Left cardiac atrium (tissue), 4 donors: ENCODE measurements at places on chromosomes 5 and 9.

- no peak for DNase-seq
Measured at GRCh38 chr9:91127653-91128052, 234.1 kb downstream of the AUH start.

- no peak for DNase-seq
Measured at GRCh38 chr5:140265845-140266244, 37.1 kb downstream of the PFDN1 start.

GRCh38 chr5:139954462-139954861, 88.6 kb downstream of the NRG2 start:
- no peak for DNase-seq

GRCh38 chr5:6773342-6774035, 60.3 kb downstream of the TENT4A start:
- DNase-seq = no peak

- no peak for DNase-seq
Measured at GRCh38 chr5:78182838-78183237, 111.7 kb downstream of the AP3B1 start.

- DNase-seq = no peak
Measured at GRCh38 chr5:173303878-173304590, 24.2 kb downstream of the STC2 start.

DNA sequence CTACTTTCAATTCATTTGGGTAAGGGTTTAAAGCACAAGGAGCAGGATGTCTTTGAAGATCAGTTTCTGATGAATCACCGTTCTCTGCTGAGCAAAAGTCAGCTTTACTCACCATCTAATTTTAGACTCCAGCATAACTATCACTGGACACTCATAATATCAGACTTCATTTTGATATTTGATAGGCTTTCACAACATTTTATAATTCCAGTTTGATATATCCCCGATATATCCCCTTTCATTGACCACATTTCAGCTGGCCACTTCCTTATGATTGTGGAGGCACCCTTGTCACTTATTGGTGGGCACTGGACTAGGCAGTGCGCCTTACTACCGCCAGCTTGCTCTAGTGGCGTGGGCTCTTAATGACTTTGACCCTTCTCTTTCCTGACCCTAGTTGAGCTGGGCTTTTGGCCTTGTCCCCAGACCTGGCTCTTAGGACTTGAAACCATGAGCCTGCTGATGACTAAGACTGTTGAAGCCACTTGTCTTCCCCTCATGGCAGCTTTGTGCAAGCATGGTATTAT, 46.8 kb downstream of the CYSTM1 start:
- DNase-seq = no peak

GRCh38 chr9:88197016-88197415, 58.7 kb upstream of the SPATA31C2 start:
- no peak for DNase-seq

GRCh38 chr5:139523635-139524445, 37.3 kb upstream of the UBE2D2 start:
- no peak for DNase-seq

GRCh38 chr5:180974612-180975315, 13.9 kb upstream of the BTNL3 start:
- no peak for DNase-seq

- DNase-seq = no peak
Measured at GRCh38 chr5:111165058-111165457, 59.1 kb upstream of the CAMK4 start.
